ENCODE measurements at places on chromosomes 6 and 20.
A peak's percentile ranks its signal among the peaks of the same experiment; 100 is the strongest.

GRCh38 chr6:161835500-161836215 is 561.8 kb upstream of the AGPAT4 start:
- DNase-seq: no peak

DNA sequence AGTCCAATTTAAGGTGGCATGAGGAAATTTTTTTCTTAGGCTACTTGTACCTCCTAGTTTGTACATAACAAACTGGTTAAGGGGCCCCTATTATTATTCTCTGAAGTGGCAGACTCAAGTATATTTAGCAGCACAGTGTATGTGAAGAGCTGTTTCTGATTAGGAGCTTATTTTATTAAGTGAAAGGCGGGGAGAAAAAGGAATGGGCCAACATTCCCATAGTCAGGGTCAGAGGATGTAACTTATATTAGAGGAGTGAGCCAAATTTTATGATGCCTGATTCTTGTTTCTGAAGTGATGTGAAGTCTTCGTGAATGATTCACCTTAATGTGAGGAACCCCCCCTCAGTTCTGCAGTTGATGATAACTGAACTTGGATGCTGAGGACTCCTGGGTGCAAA is 2.8 kb downstream of the HECA start:
- no peak for DNase-seq

- DNase-seq: no peak
These were observed 15.8 kb downstream of the RNF8 start for GRCh38 chr6:37369321-37370201.

DNA sequence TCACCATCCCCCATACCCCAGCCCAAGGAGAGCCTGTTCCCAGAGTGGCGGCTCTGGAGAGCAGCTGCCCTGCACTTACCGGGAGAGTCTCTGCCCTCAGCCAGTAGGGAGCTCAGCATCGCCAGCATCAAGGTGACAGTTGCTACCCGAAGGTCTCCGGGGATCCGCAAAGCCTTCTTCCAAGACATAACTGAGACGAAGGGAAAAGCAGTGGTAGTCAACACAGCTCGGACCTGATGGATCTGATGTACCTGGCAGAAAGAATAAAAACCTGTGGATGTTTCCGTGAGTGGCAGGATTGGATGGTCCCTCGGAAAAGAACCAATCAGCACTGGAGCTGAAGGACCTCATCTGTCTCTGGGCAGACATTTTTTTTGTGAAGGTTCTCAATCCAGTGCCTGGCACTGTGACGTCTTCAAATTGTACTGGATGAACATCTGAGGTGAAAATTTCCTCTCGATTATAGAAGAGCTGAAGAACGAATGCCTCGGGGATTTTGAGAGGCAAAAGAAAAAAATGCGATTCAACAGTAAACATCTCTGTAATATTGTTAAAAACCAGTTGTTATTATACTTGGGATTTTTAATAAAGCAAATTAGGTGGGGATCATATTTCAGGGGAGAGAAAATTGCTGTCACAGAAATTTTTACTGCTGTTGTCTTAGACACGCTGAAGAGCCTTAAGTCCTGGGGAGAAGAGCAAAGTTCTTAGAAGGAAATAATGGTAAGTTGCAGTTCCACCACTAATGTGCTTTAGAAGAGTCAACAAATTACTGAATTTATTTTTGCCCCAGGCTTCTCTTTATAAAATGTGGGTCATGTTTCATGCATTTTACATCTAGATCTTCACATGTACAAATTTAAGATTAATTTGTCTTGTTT is at the start of gene HLA-DQB1:
Gene HLA-DQB1, minus strand, starts transcription at position 238 of the 881 bp plus-strand sequence. Its CDS starts 50 bp downstream, at position 188.
- peak; percentile 85 for DNase-seq

DNA sequence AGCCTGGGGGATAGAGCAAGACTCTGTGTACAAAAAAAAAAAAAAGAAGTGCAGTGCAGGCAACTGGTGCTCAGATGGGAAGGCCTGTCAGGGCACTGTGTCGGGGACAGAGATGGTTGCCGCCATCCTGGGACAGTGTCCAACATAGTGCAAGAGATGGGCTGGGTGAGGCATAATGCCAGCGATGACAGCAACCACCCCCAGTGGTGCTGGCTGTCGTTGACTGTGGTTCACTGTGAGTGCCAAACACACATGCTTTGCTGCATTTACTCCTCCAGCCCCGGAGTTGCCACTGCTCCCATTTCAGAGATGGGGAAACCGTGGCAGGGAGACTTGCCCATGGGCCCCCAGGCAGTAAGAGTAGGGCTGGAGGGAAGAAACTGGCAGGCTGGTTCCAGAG is 5.2 kb upstream of the C20orf203 start:
- no peak for DNase-seq

Data from OCI-M1 (cell line).